ENCODE measurements at places on chromosomes 6 and 20.

DNA sequence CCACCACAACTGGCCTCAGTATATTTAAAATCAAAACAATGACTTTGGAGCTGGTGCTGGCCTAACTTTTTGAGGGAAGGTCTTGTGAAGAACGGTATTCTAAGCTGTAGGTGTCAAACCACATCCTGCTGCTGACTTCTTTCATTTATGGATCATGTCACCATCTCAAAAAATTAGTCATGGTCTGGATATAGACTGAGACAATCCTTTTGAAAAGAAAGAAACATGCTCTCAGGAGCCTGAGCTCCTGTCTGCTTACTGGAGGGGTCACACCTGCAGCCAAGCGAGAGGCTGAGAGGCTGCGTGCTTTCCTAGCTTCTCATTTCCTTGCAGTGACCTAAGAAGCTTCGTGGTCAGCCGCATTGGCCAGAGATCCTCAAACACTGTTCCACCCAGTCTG is 55.2 kb downstream of the TIAM2 start:
- DNase-seq = no peak

- peak; percentile 72 for DNase-seq
These were observed 9.3 kb downstream of the BMP5 start for GRCh38 chr6:55866128-55866527.

DNA sequence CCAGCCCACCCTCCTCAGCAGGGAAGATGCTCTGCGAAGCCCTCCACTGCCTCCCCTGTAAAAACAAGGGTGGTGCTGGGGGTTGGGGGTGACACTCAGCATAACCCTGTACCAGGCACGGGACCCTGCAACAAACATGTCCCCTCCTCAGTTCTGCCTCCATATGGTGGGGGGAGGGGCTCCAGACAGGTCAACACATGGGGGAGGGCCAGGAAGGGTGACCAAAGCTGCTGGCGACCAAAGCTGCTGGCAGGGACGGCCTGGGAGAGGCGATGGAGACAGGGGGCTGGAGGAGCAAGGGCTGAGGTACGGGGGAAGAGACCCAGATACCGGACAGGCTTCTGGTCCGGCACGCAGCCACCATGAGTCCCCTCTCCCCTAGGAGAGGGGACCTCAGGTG is 123.2 kb downstream of the TAF4 start:
- no peak for DNase-seq

DNA sequence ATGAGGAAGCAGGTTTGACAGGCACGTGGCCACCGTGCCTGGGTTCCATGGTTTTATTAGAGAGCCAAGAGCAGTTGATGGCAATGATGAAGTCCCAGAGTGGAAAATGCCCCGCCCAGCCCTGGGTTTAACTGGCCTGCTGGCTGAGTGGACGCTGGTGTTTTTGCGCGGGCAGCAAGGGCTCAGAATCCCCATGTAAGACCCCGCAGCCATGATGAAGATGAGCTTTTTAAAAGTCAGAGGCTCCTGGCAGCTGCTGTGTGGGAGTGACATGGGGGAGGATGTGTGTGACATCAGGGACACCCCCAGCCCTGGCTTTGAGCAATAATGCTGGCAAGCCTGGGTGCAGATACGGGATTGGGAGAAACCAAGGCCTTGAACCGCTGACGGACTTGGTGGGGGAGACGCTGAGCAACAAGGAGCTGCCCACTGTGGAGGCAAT is 33.0 kb upstream of the SLCO4A1 start:
- DNase-seq = no peak

- peak; percentile 18 for DNase-seq
These were observed 46.4 kb upstream of the SPDEF start for GRCh38 chr6:34602318-34603111.

DNA sequence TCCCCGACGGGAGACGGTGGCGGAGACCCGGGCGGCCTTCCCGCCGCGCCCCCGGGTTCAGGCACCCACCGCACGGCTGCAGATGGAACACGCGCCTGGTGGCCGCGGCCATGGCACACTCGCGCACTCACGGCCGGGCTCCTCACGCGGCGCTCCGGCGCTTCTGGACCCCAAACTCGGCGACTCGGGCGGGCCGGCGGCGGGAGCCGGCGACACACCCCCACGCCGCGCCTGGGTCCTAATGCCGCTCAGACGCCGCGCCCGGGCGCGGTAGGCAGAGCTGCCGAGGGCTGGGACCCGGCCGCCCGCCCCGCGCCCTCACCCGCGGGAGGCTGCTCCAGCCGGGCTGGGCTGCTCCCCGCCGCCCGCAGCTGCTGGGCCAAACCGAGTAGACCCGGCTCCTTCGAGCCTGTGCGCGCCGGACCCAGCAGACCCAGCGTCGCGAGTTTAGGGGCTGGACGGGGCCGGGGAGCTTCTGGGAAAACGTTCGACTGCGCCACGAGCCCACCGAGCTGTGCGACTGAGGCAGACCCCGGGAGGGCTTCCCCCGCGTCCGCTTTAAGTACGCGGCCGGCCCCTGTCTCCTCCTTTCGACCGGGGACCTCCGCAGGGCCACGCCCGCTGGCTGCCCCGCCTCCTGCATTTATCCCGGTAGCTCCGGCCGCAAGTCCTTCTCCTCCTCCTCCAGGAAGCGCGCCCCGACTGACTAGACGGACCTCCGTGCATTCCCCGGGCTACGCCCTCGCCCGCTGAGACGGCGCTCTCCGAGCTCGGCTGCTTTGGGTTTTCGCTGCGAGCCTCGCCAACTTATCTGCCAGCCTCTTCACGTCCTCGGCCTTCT is at the start of gene SLC4A11:
Gene SLC4A11 (minus strand): TSS at position 165 of the 841 bp plus-strand sequence. CDS start 53 bp downstream, at position 112.
- DNase-seq = peak; percentile 86

GRCh38 chr6:22970004-22970403 is 400.6 kb downstream of the HDGFL1 start:
- no peak for DNase-seq

GRCh38 chr6:166849749-166850183 is 106.6 kb downstream of the RNASET2 start:
- no peak for DNase-seq

DNA sequence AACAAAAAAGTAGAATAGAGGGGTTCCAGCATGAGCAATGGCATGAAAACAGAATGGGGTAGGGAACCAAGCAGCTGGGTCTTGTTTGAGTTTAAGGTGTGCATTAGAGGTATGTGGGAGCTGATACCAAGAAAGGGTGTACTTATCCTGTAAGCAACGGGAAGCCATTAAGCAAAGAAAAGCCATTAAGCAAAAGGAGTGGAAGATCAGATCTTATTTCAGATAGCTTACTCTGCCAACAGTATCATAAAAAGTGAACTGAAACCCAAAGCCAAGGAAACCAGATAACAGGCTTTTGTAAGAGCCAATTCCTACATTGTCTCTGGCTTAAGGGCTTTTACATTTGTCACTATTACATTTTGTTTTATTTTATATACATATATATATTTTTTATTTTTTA is 21.3 kb upstream of the BEND6 start:
- DNase-seq = no peak

- DNase-seq = peak; percentile 81
These were observed 23.1 kb upstream of the CGA start for GRCh38 chr6:87118054-87118453.

DNA sequence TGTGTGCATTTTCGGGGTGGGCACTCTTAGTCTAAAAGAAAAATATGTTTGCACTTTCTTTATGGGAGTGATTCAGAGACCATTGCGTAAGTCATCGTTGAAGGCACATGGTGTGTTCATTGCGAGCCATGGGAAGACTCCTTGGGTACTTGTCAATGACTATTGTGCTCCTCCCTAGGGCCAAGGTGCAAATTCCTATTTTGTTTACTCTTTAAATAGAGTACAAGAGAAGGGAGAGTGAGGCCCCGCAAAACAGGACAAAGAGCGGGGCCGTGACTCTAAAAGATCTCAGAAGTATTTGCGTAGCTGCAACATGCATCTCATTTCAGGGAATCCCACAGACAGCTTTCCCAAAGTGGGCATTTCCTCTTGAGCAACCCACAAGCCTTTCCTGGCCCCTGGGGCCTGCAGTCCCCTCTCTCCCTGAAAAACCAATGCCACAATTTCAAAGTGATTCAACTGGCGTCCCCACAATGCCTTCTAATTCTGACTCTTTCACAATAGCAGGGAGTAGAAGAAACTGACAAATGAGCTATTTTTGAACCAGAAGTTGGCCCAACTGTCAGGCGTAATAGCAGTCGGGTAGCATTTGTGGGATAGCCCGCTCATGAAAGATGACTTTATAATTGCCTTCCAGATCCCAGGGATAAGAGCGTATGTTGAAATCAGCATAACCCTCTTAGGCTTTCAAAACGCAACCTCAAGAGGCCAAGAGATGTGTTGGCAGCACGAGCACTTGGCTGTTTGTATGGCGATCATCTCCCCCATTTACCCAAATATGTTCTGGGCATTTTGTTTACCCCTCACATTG is 277.9 kb upstream of the BMP2 start:
- DNase-seq = no peak

- DNase-seq = no peak
These were observed 14.0 kb upstream of the MRGBP start for GRCh38 chr20:62782149-62782892.

- DNase-seq = no peak
These were observed 147.9 kb downstream of the SOX4 start for GRCh38 chr6:21741221-21742109.

GRCh38 chr20:36824142-36824940 is 50.8 kb upstream of the DSN1 start:
- no peak for DNase-seq

Data from RWPE1 (cell line).